ENCODE measurements at places on chromosomes 2 and 18.
A peak's percentile ranks its signal among the peaks of the same experiment; 100 is the strongest.

DNA sequence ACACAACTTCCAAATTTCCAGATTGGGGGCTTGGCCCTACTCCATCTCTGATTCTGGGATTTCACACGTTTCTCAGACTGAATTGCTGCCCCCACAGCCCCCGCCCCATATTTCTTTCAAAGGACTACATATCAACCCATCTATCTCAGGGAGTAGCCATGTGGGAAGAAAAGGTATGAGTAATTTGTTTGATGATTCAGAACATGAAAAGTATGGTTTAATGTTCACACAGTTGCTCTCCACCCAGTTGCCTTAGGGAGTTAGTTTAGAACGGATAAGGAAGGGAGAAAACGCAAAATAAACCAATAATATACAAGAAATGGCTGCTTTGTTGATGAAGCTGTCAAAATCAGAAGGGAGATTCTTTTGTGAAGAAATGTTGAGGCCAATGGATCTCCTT lies 145.1 kb downstream of the PIEZO2 start:
- DNase-seq, result peak; percentile 65

DNA sequence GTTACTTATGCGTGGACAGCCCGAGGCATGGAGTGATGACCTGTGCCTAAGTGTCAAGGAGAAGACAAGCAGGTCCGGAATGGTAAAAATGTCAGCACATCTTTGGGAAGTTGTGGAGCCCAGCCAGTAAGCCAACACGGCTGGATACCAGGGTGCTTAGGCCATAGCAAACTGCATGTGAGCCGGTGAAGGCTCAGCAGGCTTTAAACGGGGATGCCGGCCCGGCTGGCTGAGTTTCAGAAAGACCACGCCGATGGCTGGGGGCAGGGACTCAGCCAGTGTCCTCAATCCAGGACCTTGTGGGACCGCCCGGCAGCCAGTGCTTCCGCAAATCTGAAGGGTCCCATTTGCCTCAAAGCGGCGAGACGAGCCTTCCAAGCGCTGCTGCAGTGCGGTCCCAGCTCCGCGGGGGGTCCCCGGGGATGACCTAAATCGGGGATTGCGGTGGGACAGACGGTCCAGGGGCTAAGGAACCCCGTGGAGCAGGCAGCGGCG lies 946 bp upstream of the AGAP1 start:
- DNase-seq, result no peak

- peak; percentile 99 for DNase-seq
These were observed 26.6 kb upstream of the MAP3K20 start for GRCh38 chr2:173048897-173049661.

- DNase-seq, result no peak
These were observed 66.3 kb downstream of the NCKAP1 start for GRCh38 chr2:182971820-182972547.

GRCh38 chr2:221541131-221541735 lies 30.9 kb downstream of the EPHA4 start:
- peak; percentile 30 for DNase-seq

DNA sequence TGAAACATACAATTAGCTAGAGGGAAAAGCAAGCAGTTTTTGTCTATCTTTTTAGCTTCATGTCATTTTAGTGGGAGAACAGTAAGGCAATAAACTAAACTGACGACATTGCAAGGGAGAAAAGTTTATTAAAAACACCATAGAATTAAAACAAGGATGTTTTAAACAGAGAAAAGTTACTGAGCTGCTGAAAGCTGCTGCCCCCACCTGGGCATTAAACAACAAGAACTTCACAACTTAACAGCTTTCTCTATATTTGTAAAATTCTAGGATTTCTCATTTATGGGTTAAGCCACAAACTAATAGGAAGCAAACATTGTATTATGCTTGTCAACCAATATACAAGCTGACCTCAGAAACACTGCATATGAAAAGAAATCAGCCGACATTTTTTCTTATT lies 289.2 kb downstream of the ERBB4 start:
- DNase-seq, result peak; percentile 32

DNA sequence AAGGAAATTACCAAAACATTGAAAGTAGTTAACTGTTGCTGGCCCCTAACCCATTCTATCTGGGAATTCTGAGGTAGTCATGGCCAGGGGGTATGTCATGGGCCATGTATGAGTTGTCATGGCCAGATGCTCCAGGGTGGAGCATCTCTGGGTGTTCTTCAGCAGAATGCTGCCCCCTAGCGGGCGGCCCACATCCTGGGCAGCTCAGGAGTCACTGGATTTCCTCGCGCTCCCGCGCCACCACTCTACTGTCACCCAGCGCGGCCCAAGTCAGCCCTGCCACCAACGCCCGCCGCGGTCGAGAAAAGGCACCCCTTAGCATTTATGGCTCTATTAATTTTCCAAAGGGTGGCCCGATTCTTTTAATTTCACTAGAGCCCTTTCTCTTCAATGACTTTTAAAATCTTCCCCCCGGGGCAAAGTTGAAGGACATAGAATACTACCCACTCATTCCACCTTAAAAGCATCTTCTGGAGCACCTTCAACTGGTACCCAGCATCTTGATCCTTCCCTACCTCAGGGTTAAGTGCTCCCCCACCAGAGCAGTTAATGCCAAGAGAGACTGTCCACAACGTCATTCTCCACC lies 41.6 kb downstream of the PKDCC start:
- peak; percentile 36 for DNase-seq

GRCh38 chr2:8589721-8590120 lies 92.1 kb upstream of the ID2 start:
- no peak for DNase-seq

GRCh38 chr2:234874347-234875046 lies 77.3 kb upstream of the SH3BP4 start:
- DNase-seq, result no peak

- DNase-seq, result no peak
These were observed 531.4 kb downstream of the TDRD15 start for GRCh38 chr2:21655136-21655535.

- no peak for DNase-seq
These were observed 7.8 kb downstream of the ANTXR1 start for GRCh38 chr2:69020496-69021426.

- DNase-seq, result no peak
These were observed 32.6 kb downstream of the BIN1 start for GRCh38 chr2:127074358-127074757.

- no peak for DNase-seq
These were observed at the start of gene TMEM163 for GRCh38 chr2:134718817-134719814. TMEM163 (minus strand) TSS chr2:134719000.

DNA sequence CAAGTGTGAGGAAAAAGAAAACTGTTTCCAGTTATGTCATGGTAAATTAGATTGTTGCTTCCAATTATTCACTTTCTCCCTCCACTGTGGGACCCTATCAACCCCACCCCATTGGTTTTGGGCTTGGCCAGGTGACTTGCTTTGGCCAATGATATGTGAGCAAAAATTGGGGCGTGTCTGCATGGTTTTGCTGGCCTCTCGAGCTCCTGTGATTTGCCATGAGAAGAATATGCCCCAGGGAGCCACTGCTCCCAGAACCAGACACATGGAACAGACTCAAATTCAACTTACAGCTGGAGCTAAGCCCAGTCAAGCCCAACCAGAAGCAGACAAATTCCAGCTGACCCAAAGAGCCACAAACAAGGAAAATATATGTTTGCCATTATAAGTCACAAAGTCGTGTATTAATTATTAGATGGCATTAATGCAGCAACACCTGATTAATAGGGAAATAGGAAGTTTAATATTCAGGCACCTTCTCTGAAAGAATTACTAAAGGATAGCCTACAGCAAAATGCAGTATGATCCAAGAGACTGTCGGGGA lies 248.9 kb downstream of the ANAPC1 start:
- no peak for DNase-seq

DNA sequence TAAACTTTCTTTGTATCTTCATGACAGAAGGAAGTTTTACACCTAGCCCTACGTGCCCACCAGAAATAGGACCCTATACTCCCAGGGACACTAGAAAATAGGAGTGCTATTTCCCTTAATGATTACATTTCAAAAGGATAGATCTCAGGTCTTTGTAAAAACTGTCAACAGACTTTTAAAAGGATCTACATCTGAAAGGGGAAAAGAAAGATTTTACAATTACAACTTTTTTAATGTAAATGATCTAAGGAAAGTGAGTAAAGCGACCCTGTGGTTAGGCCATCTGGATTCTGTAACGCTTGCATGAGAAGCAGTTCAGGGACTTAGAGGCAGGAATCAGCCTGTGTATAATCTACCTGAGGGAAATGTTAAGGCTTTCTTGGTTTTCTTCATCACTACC lies 431.8 kb upstream of the MC4R start:
- DNase-seq, result no peak

- DNase-seq, result peak; percentile 76
These were observed 38.8 kb downstream of the BMP10 start for GRCh38 chr2:68832233-68832869.

DNA sequence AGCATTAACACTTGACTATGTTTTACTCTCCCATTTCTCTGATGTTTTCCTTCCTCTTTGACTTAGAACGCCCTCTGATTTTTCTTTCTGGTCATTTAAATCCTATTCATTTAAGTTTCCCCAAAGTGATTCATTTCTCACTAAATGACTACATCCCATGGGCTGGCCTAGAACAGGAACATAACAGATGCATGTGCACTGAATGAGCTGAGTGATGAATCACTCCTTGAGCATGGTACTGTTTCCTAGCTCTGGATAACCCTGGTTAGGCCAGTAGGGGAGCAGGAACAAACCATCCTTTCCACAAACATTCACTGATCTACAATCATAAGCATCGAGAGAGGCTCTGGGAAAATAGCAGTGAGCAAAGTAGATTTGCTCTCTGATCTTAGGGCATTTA lies 221.9 kb upstream of the SETBP1 start:
- DNase-seq, result peak; percentile 92

- no peak for DNase-seq
These were observed 1.5 kb downstream of the ERBB4 start for GRCh38 chr2:212536817-212537725.

DNA sequence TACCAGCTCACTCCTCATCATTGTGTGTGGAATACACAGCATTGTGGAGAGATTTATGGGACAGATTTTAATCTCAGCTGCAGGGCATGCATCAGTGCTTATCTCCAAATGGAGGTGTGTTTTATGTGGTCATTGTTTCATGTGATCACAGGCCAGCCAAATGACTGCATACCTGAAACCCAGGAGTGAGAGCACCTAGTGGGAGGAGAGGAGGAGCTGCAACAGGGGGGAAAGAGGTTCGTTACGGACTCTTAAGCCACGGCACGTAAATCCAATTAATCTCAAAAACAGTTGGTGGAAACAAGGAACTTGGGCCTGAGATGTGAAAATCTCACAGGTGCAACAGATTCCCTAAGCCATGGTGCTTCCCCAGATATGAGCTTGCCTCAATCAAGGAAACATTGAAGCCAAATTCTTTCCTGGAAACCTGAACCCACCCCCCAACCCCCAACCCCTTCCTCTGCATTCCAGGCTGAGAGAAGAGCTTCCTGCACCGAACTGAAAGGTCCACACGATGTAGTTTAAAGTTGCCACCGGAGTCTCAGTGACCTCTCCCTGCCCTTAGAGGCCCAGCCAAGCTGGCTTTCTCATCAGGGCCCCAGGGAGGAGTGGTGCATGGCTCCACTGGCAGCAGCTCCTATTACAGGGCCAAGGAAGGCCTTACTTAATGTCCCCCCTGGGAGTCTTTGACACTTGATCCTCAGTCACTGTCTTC lies 167.4 kb downstream of the C1D start:
- peak; percentile 16 for DNase-seq

DNA sequence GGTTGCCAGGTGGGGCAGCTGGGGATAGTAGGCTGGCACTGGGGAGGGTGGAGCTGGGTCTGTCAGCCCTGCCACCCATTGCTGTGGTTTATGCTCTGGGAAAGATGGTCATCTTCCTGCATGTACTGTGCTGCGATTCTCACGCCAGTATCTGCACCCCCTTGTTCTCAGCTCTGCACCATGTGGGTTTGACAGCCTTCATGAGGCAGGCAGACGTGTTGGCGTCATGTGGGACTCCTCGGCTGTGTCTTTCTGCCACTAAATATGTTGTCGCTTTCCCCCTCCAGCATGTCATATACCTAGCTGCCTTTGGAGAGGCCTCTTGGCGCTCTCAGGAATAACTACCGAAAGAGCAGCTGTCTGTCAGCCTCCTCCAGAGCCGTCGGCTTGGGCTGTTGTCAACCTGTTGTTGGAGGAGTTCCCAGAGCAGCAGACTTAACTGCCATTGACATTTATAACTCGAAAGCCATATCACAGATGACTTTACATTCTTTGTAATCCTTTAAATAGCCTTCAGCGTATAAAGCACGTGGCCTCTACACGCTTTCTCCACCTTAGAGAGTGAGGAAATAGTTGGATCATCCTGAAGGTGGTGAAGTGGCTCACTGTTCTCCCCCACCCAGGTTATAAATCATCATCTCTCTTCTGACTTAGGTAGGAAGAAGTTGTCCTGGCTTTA lies 80.4 kb upstream of the MGAT5 start:
- DNase-seq, result peak; percentile 87

- no peak for DNase-seq
These were observed 130.7 kb downstream of the WDSUB1 start for GRCh38 chr2:159155791-159156190.

DNA sequence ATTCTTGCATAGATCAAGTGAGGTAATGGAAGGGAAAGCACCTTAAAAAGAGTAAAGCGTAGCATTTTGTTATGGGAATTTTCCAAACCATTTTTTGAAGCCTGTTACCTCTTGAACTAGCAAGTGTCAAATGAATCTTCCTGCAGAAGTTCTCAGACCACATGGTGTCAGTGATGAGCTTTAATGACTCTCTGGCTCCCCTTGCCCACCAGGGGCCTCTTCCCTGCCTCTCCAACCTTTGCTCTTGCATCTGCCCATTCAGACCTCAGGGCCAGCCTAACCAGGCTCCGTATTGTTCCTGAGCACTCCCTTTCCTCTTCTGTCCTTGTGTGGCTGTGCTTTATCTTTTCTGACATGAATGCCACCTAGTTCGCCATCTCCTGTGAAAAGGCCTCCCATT lies 155.9 kb downstream of the DIS3L2 start:
- DNase-seq, result no peak

DNA sequence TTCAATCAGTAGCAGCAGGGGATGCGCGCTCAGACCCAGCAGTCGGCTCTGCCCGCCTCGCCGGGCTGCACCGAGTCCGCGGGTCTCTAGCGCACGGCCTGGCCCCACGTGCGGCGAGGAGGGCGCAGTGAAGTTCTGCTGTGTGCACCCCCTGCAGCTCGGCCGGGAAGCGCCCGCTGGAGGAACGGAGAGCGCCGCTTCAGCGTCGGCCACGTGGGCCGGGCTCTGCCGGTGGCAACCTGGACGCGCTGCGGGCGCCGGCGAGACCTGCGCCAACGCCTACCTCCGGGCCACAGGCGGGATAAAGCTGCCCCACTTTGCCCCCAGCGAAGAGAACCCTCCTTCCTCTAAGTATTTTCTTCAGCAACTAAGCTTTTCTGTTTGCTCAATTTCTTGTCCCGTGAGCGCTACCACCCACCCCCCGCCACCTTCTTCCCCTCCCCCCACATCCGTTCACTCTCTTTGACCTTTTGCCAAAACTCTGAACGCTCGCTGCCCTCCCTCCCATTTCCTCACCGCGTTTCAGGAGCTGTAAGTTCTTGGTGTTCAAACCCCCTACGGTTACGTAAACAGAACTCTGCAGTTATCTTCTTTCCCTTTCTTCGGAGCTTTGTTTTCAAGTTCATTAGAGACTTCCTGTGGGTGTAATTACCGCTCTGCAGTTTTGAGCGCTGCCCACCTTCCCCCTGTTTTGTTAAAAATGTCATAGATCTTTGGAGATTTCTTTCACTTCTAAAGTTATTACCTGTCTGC lies 42.6 kb upstream of the EDAR start:
- DNase-seq, result peak; percentile 22

GRCh38 chr2:55031505-55031904 lies 18.7 kb downstream of the RTN4 start:
- no peak for DNase-seq

- no peak for DNase-seq
These were observed 19.6 kb downstream of the LDAH start for GRCh38 chr2:20803226-20803682.

- no peak for DNase-seq
These were observed 238.0 kb downstream of the PTPRM start for GRCh38 chr18:7805096-7805495.
